Activated CD8-positive, alpha-beta memory T cell treated with anti-CD3 and anti-CD28 coated beads for 48 hours (primary cell): ENCODE measurements at places on chromosomes 5 and 9.

GRCh38 chr5:111262815-111263214, 38.6 kb downstream of the CAMK4 start:
- DNase-seq = no peak

GRCh38 chr9:127877566-127877998, at the start of gene AK1:
Gene AK1 (minus strand): TSS chr9:127877675. CDS start chr9:127874617, 3,058 bp downstream.
- no peak for DNase-seq

DNA sequence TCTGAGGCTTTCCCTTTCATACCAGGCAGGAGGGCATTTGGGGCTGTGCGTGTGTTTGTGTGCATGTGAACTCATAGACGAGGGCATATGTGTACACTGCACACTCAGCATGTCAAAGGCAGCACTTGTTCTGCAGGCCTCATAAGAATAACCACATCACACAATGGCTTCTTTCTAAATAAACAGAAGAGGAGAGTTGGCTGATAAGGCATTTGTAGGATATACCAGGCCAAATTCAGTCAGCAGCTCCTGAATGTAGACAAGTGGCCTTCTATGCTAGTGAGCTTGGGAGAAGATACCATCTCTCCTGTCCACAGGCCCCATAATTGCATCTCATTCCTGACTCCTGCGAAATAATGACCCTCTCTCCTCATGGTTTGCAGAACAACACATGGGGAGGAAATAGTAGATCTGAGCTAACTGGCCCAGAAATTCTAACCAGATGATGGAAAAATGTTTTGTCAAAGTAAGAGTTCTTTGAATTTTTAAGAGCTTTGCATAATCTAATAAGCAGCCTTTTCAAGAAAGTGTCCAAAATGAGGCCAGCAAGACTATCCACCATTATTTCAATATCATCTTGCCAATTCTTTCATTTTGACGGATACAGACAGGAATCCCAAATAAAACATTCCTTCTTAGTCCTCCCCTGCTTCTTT, 60.5 kb upstream of the GAS1 start:
- no peak for DNase-seq

GRCh38 chr5:32828492-32828891, 117.4 kb downstream of the NPR3 start:
- no peak for DNase-seq

DNA sequence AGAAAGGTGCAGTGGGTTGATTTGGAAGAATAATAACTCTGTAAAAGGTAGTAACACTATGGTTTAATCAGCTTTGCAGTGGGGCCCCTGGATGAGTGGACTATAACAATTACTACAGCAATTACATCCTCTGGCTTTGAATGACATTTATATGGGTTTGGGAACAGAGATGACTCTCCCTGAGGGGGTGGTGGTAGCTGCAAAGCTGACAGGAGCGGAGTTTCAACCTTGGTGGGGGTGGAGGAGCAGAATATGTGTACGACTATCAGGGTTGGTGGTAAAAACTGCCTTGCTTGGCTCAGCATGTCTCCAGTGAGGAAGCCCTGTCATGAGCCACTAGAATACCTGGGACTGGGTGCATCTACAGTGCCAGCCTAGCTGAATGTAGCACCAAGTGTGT, 28.3 kb upstream of the NR3C1 start:
- no peak for DNase-seq

DNA sequence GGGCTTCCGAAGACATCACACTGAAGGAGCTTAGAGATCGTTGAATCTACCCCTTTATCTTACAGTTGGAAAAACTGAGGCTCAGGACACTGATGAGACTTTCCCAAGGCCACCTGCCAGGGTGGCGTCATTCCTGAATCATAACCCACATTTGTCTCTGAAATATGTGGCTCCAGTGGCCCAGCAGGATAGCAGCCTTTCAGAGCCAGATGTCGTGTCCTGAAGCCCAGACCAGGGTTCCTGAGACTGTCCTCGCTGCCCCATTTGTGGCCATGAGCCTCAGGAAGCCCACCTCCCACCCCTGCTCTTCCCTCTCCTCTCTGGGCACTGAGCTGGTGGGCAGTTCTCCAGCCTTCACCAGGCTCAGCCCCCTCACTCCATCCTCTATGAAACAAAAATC, 2.4 kb downstream of the HMCN2 start:
- no peak for DNase-seq
